Daoy (cell line): ENCODE measurements at places on chromosomes 16 and 17. TPM values are rescaled to one million over a fixed set of nuclear protein-coding genes. Genes with fewer than 3 reads are reported as not detected.

TM4SF5 gene
- not detected in 2 replicates for total RNA-seq

DNA sequence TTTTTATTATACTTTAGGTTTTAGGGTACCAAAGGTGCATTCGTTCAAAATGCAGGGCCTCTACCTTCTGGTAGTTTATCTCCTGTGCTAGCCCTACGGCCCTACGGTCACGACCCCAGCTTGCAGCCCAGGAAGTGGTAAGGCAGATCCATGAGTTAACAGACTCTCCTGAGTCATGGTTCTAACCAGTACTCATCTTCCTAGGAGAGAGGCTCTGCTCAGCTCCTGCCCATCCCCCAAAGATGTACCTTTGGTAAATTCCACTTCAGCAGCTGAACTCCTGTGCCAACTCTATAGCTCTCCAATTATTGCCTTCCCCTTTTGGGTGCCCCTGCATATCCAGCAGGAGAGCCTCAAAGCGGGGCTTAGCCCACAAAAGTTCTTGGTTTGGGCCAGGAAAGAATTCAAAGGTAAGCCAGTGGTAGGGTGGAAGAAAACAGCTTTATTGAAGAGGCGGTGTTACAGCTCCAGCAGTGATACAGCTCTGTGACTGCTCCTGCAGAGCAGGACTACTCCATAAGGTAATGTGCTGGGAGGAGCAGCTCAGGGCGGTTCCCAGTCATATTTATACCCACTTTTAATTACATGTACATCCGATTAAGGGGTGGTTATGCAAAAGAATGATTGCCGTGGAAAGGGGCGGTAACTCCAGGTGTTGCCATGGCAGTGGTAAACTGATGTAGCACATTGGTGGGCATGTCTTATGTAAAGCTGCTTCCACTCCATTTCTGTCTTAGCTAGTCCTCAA, 241.4 kb downstream of the PMP22 start:
- DNase-seq, result peak; percentile 14

GRCh38 chr17:61574542-61575351, 16.3 kb downstream of the NACA2 start:
- peak; percentile 56 for DNase-seq

SHISA9 gene
- total RNA-seq, result 0.46 TPM in 1 of 2 replicates, not detected in the other

ITGAX gene
- 0.42 and 1.5 TPM in 2 replicates for total RNA-seq

ADAD2 gene
- total RNA-seq, result not detected in 2 replicates

GNG13 gene
- not detected in 2 replicates for total RNA-seq

- DNase-seq, result no peak
Measured at GRCh38 chr16:17154981-17155380, 315.8 kb downstream of the XYLT1 start.

DNA sequence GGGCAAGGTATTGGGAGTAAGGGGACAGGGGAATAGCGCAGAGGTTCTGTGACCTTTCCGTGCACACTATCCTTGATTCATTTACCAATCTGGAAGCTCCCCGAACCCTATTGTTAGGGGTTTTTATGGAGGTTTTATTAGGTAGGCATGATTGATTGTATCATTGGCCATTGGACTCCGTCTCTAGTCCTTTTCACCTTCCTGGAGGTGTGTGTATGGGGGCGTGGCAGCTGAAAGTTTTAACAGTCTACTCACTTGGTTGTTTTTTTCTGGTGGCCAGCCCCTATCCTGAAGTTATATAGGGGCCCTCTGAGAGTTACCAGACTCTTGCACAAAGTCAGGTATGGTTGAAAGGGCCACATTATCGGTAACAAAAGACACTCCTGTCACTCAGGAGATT, 23.0 kb downstream of the MAP2K4 start:
- no peak for DNase-seq

DNA sequence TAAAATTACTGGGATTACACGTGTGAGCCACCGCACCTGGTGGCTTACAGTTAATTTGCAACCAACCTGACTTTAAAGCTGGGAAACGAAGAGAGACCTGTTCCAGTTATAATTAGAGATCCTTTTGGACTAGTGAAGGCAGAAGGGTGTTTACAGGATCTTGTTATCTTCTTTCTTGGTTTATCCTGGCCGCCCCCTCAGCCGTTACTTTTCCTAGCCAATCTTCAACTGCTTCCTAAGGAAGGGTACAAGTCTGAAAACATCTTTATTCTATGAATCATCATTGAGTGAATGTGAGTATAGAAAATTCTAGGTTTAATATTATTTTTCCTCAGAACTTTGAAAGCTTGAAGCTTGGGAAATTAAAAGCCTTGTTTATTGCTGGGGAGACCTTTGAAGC, 286.5 kb downstream of the SLC39A11 start:
- no peak for DNase-seq

DNA sequence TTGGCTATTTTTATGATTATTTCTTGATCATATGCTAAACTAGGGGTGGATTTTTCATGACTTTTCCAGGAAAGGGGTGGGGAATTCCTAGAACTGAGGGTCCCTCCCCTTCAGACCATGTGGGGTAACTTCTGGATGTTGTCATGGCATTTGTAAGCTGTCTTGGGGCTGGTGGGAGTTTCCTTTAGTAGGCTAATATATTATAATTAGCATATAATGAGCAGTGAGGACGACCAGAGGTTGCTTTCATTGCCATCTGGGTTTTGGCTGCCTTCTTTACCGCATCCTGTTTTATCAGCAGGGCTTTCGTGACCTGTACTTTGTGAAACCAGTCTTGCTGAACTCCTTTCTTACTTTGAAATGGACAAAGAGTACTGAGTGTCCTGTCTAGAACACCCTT, 40.4 kb upstream of the ABCA5 start:
- DNase-seq, result no peak

- DNase-seq, result no peak
Measured at GRCh38 chr17:16377941-16378341, 3.0 kb upstream of the UBB start.

- DNase-seq, result no peak
Measured at GRCh38 chr17:12987120-12987519, 30.7 kb downstream of the ELAC2 start.

- DNase-seq, result peak; percentile 47
Measured at GRCh38 chr16:69217433-69217832, 30.5 kb downstream of the SNTB2 start.

GRCh38 chr17:7838090-7839075, 4.4 kb downstream of the KDM6B start:
- no peak for DNase-seq

DNA sequence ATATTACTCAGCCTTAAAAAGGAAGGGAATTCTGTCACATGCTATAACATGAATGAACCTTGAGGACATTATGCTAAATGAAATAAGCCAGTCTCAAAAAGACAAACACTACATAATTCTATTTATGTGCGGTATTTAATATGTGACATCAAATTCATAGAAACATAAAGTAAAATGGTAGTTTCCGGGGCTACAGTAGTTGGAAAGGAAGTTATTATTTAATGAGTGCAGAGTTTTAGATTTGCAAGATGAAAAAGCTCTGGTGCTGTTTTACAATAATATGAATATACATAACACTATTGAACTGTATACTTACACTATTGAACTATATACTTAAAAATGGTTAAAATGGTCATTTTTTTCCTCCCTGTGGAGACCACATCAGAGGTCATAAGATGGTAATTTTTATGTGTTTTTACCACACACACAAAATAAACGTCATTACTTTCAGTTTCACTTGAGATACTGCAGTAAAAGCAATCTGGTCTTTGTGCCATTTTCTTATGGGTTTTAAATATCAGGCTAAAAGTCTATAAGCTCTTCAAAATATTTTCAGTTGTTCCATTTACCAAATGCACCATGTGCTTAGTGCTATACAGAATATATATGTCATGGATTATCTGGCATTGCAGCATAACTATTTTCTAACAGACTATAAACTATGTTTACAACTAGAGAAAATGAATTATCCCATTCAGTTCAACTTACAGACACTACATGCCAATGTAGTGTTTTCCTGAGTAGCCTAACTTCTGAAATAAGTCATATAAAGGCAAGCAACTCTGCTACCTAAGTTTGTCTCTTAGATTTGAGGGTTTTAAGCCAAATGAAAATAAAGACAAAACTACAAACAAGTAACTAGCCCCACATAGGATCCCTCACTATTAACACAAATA, 90.9 kb downstream of the SPAG9 start:
- DNase-seq, result no peak

CEP295NL gene
- total RNA-seq, result 1.0 TPM in 1 of 2 replicates, not detected in the other

DNA sequence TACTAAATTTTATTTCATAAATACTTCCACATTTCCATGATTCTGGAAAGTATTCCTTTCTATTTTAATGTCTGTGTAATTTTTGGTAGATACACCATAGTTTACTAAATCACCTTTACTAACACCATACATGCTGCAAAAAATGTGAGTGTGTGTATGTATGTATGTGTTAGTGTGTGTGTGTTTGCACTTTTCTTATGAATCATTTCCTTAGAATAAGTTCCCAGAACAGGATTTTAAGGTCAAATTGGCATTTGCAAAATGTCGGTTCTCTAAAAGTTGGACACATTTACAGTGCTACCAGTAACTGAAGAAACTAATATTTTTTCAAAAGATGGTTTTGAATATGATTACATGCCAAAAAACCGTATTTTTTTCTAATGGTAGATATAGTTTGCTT, 137.1 kb downstream of the CYB561 start:
- no peak for DNase-seq

SKAP1 gene
- total RNA-seq, result 0.17 TPM in 1 of 2 replicates, not detected in the other

NLRC5 gene
- total RNA-seq, result 6.5 and 9.0 TPM in 2 replicates

DNA sequence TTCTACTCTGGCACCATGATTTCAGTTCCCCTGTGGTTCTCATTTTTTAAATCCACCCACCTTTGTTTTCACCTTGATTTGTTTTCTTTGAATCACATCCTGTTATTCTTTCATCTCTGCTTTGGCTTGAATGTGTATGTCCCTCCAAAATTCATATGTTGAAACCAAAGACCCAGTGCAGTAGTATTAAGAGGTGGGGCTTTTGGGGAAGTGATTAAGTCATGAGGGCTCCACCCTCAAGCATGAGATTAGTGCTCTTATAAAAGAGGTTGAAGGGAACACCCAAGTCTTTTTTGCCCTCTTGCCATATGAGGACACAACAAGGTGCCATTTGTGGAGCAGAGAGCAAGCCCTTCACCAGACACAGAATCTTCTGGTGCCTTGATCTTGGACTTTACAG, 382.3 kb downstream of the SLC39A11 start:
- DNase-seq, result peak; percentile 53

- peak; percentile 94 for DNase-seq
Measured at GRCh38 chr17:67993153-67993997, 2.9 kb downstream of the C17orf58 start.

DNA sequence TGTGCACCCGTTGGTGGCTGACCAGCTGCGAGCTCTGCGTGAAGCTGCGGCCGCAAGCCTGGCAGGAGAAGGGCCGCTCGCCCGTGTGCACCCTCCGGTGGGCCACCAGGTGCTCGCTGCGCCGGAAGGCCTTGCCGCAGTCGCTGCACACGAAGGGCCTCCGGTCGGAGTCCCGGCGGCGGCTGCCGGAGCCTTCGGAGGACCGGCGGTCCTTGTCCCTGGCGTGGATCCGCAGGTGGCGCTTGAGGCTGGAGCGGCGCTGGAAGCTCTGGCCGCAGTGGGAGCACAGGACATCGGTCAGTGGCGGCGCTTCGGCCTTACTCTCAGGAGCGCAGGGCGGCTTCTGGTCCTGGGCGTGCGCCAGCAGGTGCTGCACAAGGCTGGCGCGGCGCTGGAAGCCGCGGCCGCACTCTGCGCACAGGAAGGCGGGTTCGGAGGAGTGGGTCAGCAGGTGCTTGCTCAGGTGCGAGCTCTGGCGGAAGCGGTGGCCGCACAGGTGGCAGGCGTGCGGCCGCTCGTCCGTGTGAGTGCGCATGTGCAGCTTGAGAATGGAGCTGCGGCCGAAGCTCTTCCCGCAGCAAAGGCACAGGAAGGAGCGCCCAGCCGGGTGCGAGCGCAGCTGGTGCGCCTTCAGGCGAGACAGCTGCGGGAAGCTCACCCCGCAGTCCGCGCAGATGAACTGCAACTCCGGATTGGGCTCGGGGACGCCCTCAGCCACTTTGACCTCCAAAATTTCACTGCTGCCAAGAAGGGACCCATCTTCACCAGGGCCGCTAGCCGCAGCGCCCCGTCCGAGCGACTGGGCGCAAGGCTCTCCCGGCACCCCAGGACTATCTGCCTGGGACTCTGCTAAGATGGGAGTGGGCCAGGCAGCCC, 9.1 kb downstream of the ZSCAN10 start:
- DNase-seq, result no peak

KRT28 gene
- total RNA-seq, result not detected in 2 replicates

DNA sequence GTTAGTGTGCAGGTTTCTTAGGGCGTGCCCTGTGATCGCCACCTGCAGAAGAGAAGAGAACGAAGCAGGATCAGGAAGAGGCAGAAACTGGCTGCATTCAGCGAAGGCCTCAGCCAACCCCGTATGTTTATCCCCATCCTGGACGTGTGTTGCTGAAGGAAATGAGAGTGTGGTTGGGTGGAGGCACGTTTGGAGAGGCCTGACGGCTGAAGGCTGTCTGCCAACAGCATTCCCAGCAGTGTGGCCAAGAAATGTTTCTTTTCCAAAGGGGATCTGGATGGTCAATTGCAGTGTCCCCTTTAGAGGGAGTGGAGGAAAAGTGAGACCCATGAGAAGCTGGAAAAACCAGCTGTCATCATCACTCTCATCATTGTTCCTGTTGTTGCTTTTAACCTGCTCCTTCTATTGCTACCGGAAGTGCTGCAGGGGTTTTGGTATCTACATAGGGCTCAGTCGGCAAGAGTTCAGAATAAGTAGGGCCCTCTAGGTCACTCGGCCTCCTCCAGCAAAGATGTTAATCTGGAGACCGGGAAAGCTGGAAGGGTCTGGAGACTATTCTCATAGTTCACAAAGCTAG, 46.5 kb upstream of the SLC47A1 start:
- no peak for DNase-seq

GRCh38 chr17:72719578-72720493, 372.7 kb downstream of the SLC39A11 start:
- peak; percentile 93 for DNase-seq

- DNase-seq, result peak; percentile 39
Measured at GRCh38 chr17:5762191-5762590, 177.9 kb upstream of the NLRP1 start.

DNA sequence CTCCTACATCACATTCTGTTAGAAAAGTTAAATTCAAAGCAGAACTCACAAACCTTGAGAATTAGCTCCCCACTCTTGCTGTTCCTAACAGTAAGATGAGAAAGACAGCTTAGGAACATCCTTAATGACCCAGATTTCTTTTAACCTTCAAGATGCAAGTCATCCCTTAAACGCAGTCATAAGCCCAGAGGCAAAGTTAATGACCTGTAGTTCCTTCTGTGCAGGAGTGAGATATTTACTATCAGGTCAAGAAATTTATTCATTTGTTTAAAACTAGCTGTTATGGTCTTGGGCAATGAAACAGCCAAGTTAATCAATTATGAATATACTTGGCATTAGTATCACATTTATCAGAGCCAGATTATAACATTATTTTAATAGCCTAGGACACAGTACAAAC, 37.1 kb downstream of the NXPH3 start:
- DNase-seq, result no peak

GRCh38 chr17:19642373-19642893, 6.1 kb upstream of the ALDH3A2 start:
- no peak for DNase-seq

BCL6B gene
- total RNA-seq, result not detected in 2 replicates

PPP4C gene
- 81.4 and 113 TPM in 2 replicates for total RNA-seq

DNA sequence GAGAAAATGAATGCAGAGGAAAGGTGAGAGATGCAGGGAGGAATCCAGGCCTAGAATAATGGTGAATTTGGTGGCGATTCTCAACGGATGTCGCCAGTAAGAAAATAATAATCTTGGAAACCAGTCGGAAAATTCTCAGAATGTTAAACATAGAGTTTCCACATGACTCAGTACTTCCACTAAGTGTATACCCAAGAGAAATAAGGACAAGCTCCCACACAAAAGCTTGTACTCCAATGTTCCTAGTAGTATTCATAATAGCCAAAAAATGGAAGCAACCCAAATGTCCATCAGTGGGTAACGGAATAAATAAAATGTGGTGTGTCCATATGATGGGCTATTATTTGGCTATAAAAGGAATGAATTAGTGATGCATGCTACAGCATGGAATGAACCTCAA, 19.4 kb upstream of the ENGASE start:
- no peak for DNase-seq
